Esophagus muscularis mucosa (tissue), 4 donors: ENCODE measurements at places on chromosomes 12 and 14. TPM values are rescaled to one million over a fixed set of nuclear protein-coding genes. Genes with fewer than 3 reads are reported as not detected.

DNA sequence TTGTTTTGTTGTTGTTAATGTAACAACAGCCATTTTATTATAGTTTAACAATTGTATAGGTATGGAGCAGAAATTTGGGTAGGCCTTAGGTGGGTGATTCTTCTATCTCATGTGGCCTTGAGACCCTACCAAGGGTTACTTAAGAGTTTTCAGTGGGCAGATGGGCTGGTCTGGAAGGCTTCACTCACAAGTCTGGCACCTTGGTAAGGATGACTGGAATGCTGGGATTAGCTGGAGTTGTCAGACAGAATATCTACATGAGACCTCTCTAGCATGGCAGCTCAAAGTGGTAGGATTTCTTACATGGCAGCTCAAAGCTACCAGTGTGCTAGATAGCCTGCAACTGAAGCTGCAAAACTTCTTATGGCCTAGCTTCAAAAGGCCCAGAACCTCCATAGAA lies 2.2 kb upstream of the MARS1 start:
- DNase-seq, result no peak
- no peak overlapping the region for H3K27ac ChIP-seq
- peaks cover 20% of the 10 kb centered on the region for H3K4me1 ChIP-seq
- H3K27me3 ChIP-seq, result peaks cover 19% of the 10 kb centered on the region
- no peak overlapping the region for H3K4me3 ChIP-seq
- H3K36me3 ChIP-seq, result peaks cover 9% of the 10 kb centered on the region

GRCh38 chr12:89695100-89695499 lies 13.5 kb downstream of the ATP2B1 start:
- H3K36me3 ChIP-seq, result no peaks in the 10 kb centered on the region
- H3K4me3 ChIP-seq, result no peak overlapping the region
- no peaks in the 10 kb centered on the region for H3K27me3 ChIP-seq
- DNase-seq, result no peak
- peaks cover 59% of the 10 kb centered on the region for H3K4me1 ChIP-seq

DNA sequence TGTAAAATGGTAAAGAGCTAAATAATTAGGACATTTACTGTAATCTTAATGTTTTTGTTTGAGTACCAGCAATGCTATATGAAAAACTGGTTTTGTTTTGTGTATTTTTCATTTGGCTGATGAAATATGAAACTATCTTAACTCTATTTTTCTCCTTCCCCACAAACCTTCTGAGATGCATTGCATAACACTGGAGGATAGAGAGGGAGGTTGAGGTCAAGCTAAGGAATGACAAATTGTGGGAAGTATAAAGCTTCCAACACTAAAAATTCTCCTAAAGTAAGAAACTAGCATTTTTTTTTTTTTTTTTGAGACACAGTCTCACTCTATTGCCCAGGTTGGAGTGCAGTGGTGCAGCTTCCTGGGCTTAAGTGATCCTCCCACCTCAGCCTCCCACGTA lies 31.5 kb upstream of the SRP54 start:
- H3K4me3 ChIP-seq, result no peak overlapping the region
- no peaks in the 10 kb centered on the region for H3K4me1 ChIP-seq
- peaks cover 13% of the 10 kb centered on the region for H3K36me3 ChIP-seq
- no peaks in the 10 kb centered on the region for H3K27me3 ChIP-seq

DNA sequence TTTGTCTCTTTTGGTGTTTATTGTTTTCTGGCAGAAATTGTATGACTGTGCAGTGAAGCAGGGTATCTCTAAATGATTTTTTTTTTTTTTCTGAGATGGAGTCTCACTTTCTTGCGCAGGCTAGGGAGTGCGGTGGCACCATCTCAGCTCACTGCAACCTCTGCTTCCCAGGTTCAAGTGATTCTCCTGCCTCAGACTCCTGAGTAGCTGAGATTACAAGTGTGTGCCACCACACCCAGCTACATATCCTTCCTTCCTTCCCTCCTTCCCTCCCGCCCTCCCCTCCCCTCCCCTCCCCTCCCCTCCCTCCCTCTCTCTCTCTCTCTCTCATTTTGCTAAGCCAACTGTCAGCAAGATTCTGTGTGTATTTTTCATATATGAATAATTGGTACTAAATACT lies 94.4 kb downstream of the PPHLN1 start:
- H3K27ac ChIP-seq, result no peak overlapping the region
- peaks cover 15% of the 10 kb centered on the region for H3K4me1 ChIP-seq
- H3K36me3 ChIP-seq, result no peaks in the 10 kb centered on the region
- H3K4me3 ChIP-seq, result no peak overlapping the region

- DNase-seq, result peak; percentile 80
- H3K27ac ChIP-seq, result no peak overlapping the region
- no peaks in the 10 kb centered on the region for H3K27me3 ChIP-seq
- no peak overlapping the region for H3K4me3 ChIP-seq
These were observed 4.9 kb downstream of the ADGRD1 start for GRCh38 chr12:130958557-130959140.

GRCh38 chr12:108734200-108734906 lies 3.0 kb upstream of the CORO1C start:
- peaks cover 15% of the 10 kb centered on the region for H3K4me1 ChIP-seq
- no peak for DNase-seq
- H3K27ac ChIP-seq, result peak overlapping the region; percentile 74
- no peaks in the 10 kb centered on the region for H3K36me3 ChIP-seq

Gene PLEKHG7
- total RNA-seq, result not detected

Gene SDR9C7
- total RNA-seq, result 0.40 TPM

Gene NANOG
- not detected for total RNA-seq

Gene NPFF
- not detected for total RNA-seq
